Left kidney (tissue), 8 donors: ENCODE measurements at places on chromosomes 3 and 15.

DNA sequence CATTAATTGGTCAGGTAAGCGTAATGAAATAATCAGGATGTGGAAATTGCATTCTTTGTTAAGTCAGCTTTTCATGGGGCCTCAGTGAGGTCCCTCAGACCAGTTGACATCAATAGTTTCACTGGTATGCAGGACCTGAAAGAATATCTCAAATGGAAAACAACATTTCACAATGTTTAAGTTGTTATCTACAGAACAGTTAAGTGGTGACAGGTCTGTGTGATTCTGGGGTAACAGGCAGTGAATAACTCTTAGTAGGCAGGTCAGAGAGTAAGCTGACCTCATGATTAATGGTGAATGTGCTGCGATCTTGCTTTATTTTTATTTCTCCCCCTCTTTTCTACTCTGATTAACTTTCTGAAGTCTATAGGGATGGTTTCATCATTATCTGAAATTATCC lies 28.9 kb upstream of the ACP3 start:
- DNase-seq = no peak

GRCh38 chr3:107208100-107208499 lies 169.1 kb upstream of the CCDC54 start:
- peak; percentile 85 for DNase-seq

GRCh38 chr3:85800676-85801075 lies 841.9 kb downstream of the CADM2 start:
- DNase-seq = no peak

GRCh38 chr15:63234451-63234870 lies 42.9 kb upstream of the APH1B start:
- DNase-seq = no peak

- DNase-seq = no peak
Measured at GRCh38 chr15:65307978-65308377, 3.5 kb downstream of the RNU5B-1 start.

DNA sequence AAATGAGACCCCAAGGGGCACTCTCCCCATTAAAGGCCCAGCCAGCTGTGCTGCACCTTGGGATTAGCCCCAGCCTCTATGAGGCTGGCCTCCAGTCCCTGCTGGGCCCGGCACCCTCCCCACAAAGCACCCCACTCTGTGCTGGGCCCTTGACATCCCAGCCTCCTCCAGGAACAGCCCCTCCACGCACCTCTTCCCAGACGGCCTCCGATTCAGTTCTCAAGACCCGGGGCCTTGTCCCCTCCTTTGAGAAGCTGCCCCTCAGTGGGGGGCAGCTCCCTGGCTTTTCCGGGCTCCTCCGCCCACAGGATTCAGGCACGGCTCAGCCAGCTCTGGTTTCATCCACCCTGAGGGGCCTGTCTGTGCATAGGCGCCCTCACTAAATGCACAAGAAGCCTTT lies 144.1 kb downstream of the LRRK1 start:
- DNase-seq = no peak

- DNase-seq = no peak
Measured at GRCh38 chr15:69096196-69096595, 64.2 kb upstream of the GLCE start.

- DNase-seq = no peak
Measured at GRCh38 chr3:89212619-89213018, 105.2 kb downstream of the EPHA3 start.

- no peak for DNase-seq
Measured at GRCh38 chr3:118850687-118851086, 184.0 kb downstream of the IGSF11 start.

DNA sequence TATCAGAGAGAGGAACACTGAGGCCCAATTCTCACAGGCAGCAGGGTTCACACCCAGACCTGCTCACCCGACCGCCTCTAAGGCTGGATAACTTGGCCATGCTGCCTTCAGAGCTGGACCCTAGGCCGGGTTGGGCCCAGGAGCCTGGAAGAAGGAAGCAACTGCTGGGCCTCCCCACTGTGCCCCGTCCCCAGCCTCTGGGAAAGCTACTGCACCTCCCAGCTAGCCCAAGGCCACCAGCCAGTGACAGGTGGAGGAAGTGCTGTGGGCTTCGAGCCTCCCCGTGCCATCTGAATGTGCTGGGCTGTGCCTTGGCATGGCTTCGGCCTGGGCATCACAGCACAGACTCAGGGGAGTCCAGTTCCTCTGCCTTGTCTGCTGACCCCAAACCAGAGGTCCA lies 62.5 kb upstream of the RPL32 start:
- DNase-seq = no peak

DNA sequence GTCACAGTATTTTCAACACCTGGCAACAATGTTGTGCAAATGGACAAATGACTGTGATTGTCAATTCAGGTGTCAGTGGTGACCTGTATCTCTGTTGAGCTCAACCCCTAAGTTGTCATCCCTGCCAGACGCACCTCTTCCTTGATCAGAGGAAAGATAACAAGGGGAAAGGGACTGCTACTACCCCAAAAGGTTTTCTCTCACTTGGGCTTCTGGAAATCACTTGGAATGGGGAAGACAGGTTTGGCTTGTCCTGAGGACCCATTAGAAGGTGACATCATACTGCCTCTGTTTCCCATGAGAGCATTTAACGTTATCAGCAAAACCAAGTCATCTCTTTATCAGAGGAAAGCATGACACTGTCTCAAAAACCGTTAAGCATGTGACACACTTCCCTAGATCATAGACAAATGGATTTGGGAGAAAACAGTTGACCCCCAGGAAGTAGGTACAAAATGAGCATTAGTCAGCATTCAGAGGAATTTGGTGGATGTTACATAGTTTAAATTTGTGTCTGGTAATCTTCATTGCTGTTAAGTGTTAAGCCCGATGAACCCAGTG lies 769.5 kb downstream of the GRM7 start:
- no peak for DNase-seq

GRCh38 chr3:60758831-60759230 lies 492.4 kb downstream of the FHIT start:
- DNase-seq = no peak

GRCh38 chr3:172213904-172214303 lies 174.5 kb downstream of the FNDC3B start:
- DNase-seq = no peak

- no peak for DNase-seq
Measured at GRCh38 chr3:30620402-30621360, 14.3 kb downstream of the TGFBR2 start.

DNA sequence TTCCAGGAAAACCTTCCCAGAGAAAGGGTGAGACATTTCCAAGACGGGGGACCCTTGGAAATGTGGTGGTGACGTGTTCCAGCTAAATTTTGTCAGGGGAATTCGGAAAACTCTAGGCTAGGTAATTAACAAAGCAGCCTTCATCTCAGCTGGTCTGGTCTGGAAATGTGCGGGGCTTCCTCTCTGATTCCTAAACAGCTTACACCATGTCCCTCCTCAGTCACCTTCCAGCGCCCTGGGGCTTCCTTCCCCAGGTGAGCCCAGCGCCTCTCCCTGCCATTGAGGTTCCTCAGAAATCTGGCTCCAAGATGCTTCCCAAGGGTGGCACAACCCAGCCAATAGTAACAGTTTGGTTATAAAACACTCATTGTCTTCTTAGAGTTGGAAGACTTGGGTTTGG lies 571 bp downstream of the ACAD9 start:
- DNase-seq = no peak

- no peak for DNase-seq
Measured at GRCh38 chr3:44478055-44478468, 592 bp upstream of the ZNF445 start.

GRCh38 chr3:152334761-152335160 lies 66.0 kb downstream of the MBNL1 start:
- DNase-seq = no peak

DNA sequence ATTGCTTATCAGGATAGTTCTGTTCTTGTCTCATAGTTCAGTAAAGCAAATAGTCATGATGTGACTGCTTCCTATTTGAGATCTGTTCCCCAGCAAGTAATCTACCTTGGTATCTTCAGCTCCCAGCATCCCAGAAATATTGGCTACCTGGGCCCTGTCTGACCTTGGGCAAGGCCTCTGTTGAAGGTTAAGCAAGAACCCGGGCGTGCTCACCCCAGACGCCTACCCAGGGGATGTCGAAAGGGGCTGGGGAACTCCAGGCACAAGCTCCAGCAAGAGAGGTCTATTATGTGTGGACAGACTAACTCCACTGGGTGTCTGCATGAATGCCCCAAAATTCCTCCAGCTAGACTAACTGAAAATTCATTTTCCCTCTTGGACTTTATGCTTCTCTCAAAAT lies 37.3 kb upstream of the IGF1R start:
- no peak for DNase-seq

DNA sequence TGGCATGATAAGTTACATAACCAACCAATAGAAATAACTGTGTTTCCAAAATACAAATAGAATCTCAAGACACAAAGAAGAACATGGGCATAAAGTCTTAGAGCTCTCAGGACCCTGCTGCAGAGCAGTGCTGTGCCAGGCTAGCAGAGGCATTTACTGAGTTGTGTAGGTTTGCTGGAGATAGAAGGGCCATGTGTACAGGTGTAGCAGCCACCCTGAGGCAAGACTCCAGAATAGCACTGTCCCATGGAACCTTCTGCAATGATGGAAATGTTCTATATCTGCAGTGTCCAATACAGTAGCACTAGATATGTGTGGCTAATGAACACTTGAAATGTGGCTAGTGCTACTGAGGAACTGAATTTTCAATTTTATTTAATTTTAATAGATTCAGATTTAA lies 267.0 kb upstream of the UMPS start:
- no peak for DNase-seq

- DNase-seq = peak; percentile 90
Measured at GRCh38 chr3:4986782-4987537, 7.7 kb downstream of the BHLHE40 start.

GRCh38 chr15:90200534-90201129 lies 498 bp upstream of the SEMA4B start:
- DNase-seq = no peak

GRCh38 chr3:142523921-142524566 lies 54.5 kb downstream of the ATR start:
- no peak for DNase-seq

DNA sequence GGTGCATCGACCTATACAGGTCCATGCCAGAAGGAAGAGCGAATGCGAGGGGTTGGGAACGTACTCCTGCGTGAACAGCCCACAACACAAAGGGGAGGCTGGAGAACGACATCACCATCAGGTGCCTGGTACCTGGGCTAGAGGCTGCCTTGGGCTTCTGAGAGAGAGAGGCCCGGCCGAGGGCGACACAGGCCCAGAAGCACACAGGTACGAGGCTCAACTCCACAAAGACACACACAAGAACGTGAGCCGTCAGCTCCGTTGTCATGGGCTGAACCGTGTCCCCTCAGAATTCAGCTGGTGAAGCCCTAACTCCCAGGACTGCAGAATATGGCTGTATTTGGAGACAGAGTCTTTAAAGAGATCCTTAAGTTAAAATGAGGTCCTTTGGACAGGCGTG lies 134.3 kb downstream of the ATP10A start:
- no peak for DNase-seq

DNA sequence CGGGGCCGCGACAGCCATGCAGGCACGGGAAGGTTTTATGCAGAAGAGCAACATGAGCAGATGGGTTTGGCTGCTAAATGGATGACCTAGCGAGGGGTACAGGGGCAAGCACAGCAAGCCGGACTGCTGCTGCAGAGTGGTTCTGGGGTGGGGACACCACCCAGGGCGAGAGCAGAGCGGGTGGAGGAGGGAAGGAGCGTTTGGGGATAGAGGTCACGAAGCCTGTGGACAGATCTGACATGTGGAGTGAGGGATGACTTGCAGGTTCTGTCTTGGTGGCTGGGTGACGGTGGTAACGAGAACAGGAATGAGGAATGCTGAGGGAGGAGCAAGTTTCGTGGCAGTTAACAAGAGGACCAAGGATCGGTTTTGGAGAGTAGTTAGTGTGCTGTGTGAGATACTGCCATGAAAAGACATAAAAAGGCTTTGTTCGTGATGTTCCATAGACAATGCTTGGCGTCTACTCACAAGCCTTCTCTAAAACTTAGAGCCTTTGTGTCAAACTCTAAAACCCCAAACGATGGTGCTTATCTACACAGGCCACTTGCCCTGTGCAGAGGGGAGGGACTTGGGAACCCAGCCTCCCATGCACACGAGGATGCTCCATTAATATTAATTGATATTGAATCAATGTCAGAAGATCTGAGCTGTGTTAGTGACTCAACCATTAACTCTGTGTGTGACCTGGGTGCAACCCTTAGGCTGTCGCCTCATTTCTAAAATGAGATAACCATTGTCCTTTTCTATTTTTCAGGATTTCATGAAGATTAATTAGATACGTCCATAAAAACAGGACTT lies 132.7 kb upstream of the SLC2A2 start:
- no peak for DNase-seq

DNA sequence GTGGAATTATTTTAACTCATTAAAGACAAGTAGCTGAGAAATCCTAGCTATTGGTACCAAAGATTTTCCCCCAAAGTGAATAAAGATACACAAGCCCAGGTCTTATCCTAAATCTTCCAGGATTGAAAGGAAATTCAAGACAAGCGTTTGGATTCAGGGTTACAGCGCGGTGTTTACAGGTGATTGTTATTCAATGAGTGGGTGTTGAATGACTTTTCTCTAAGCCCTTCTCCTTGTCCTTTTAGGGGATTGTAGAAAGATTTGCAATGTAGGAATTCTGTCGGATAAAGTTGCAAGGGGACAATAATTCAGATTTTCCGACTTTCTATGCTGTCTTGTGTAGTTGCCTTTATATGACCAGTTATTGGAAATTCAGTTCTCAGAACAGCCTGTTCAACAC lies 57.2 kb downstream of the USP13 start:
- no peak for DNase-seq

GRCh38 chr3:110015231-110015963 lies 678.1 kb upstream of the DPPA4 start:
- no peak for DNase-seq

DNA sequence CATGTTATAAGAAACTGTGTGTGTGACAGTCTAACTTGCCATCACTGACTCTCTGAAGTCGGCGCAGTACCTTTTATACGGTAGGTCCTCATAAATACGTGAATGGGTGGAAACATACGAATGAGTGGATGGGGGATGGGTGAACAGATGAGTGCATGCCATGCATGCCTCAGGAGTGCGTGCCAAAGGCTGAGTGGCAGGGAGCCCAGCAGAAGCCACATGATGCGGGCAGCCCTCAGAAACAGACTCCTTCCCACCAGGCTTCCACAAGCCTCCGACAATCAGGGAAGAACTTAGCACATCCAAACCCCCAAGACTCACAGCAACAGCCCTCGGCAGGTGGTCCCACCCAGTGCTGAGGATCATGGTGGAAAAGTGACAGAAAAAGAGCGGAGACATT lies 16.7 kb downstream of the HCN4 start:
- DNase-seq = no peak

DNA sequence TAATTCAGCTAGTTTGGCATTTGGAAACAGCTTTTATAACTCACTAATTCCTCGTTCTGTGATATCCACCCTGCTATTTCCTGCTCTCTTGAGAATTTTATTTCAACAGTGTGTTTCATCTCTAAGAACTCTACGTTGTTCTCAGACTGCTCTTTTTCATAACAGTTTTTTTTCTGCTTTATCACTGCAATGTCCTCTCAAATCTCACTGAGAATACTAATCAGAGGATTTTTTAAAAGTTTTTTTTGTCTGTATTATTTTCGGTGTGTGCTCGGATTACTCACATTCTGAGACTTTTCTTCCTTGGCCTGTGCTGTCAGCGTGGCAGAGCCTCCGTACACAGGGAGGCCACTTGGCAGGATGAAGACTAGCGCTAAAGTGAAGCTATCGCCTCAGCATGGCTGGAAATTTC lies 59.4 kb upstream of the NEO1 start:
- no peak for DNase-seq

GRCh38 chr3:189902230-189903186 lies 218.2 kb downstream of the P3H2 start:
- DNase-seq = no peak
